ENCODE measurements at places on chromosomes 4 and X.

DNA sequence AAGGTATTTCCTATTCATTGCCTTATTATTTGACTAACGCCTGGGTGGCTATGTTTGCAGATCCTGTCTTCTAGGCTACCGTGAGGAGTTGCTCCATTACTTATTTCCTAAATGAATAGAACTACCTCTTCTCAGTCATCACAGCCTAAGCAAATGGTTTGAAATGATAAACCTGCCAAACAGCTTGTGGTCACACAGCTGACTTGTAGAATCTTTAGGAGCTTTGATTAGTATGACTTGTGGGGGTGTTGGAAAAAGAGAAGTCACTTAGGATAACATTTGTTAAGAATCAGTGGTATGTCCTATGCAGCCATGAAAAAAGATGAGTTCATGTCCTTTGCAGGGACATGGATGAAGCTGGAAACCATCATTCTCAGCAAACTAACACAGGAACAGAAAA, 169.3 kb downstream of the PPARGC1A start:
- DNase-seq, result no peak

DNA sequence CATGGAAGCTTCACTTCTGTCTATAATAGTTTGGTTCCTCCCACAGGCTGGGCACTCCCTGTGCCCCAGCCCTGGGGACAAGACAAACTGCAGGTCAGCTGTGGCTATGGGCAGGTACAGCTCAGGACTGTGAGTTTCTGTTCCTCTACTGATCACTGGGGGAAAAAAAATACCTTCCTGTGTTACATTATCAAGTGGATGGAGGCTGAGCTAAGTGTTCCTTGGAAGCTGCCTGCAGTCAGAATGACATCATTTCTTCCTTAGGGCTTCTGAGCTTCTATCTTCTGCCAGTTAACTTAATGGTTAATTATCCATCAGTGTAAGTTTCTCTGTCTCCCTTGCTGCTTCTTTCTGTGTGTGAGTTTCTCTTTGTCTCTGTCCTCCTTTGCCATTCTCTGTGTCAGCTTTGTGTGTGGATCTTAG, 4.6 kb downstream of the RAB33A start:
- DNase-seq, result no peak

DNA sequence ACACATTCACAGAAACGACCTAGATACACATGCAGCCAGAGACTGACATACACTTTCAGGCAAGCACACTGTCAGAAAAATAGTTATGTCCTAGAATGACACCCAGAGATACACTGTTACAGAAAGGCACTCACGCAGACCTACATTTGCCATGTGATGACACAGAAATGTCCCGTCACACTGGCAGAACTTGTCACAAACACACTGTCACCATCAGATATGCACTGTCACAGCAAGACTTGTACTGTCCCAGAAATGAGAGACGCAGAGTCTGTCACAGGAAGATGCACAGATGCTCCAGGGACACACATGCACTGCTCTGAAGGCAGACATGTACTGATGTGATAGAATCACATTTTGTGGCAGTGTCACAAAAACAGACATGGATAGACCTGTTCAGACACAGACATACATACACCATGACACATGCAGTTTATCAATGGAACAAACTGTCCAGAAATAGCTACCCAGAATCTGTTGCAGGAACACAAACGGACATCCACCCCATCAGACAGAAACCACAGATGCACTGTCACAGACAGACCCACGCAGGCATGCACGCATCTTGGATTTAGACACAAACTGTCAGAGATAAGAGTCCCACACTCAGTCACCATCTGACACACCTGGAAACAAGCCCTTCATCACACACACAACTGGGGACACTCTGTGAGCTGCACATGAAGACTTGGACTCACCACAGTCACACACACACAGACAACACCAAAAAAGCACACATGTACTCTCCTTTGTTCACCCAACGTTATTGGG, 1.3 kb upstream of the PIM2 start:
- no peak for DNase-seq

- no peak for DNase-seq
These were observed 74.6 kb downstream of the WDR44 start for GRCh38 chrX:118420462-118420861.

- no peak for DNase-seq
These were observed 71.0 kb upstream of the MXD4 start for GRCh38 chr4:2332976-2333319.

GRCh38 chr4:161546902-161547301, 616.9 kb downstream of the FSTL5 start:
- no peak for DNase-seq

DNA sequence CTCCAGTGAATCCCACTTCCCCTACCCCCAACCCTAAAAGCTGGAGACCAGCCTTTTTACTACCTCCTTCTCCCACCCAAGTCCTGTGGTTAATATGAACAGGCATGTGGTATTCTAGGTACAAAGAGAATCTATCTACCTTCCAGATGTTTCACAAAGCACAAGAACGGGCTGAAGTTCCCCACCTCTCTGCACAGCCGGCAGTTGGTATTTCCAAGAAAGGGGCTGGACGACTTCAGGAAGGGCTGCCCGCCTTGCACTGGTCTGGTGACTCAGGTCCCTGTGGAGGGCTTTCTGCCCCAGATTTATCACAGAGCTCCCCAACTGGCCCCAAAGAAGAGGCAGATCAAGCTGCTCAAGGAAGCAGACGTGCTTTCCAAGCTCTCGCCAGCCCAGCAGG, 4.5 kb downstream of the FAM47E start:
- DNase-seq, result no peak

- DNase-seq, result no peak
These were observed 182.2 kb downstream of the BMPR1B start for GRCh38 chr4:94939791-94940519.

DNA sequence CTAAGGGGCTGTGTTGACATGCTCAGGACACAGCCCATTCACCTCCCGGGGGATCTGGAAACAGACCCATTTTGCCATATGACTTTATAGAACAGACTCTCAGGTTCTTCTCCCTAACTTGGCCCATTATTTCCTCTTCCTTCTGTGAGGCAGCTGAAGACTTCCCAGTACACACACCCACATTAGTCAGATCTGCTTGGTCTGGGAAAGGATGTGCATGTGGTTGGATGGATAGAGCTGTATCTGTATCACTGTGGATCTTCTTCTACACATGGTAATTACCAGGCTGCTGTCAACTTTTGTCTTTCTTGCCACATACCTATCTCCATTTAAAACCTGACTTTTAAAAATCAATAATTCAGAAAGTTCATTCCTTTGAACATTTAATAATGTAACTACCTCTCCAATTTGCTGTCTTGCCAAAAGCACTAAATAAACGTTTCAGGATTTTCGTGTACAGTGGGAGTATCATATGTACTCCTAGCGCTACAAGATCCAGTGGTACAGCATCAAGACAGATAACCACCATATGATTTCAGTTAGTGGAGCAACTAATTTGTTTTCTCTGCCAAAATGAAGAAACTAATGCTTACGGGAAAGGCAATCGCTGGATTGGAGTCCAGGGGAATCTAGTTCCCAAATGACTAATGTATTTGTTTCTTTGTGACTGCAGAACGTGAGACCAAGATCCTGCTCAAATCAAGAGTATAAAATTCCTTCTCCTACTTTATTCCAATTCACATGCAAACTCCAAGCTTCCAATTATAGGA, 134.1 kb upstream of the MAP3K15 start:
- DNase-seq, result no peak

DNA sequence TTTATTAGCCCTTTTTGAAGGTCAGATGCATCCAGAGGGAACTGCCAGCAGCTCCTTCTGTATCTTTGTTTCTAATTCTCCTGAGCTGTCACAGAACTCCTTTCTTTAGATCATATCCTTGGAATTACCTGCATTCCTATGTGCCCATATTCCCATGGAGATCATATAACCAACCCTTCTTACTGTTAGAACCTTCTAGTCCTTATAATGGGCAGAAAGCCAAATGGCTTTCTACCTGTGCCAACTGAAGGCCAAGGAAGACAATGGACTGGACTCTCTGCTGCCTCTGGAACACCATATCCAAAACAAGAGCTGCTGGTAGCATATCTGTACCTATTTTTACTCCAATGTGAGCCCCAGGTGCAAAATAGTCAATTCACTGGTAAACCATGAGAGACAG, 60.7 kb downstream of the TBC1D9 start:
- DNase-seq, result no peak

- DNase-seq, result no peak
These were observed 154.2 kb downstream of the SNCA start for GRCh38 chr4:89682808-89683207.

GRCh38 chr4:42151568-42152506, 618 bp downstream of the BEND4 start:
- no peak for DNase-seq

GRCh38 chr4:36242629-36243354, 1.5 kb downstream of the ARAP2 start:
- DNase-seq, result no peak

DNA sequence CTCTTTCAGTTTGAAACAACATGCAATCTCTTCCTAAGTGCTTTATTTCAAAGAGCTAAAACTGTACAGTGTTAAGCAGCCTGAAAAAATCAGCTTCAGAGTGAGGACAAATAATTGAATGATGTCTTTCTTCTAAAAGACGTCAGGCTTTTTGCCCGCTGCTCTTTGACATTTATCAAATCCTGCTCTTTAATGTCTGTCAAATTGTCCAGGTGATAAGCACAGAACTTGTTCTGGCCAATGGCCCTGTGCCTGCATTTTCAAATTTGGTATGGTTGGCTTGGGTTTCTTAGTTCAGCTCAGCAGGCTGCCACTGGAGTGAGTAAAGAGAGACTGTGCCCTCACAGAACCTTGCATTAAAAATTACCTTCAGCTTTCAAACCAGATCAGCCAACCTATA, 712.9 kb upstream of the LCORL start:
- DNase-seq, result no peak

GRCh38 chr4:98544141-98544817, 114.1 kb downstream of the TSPAN5 start:
- DNase-seq, result no peak

DNA sequence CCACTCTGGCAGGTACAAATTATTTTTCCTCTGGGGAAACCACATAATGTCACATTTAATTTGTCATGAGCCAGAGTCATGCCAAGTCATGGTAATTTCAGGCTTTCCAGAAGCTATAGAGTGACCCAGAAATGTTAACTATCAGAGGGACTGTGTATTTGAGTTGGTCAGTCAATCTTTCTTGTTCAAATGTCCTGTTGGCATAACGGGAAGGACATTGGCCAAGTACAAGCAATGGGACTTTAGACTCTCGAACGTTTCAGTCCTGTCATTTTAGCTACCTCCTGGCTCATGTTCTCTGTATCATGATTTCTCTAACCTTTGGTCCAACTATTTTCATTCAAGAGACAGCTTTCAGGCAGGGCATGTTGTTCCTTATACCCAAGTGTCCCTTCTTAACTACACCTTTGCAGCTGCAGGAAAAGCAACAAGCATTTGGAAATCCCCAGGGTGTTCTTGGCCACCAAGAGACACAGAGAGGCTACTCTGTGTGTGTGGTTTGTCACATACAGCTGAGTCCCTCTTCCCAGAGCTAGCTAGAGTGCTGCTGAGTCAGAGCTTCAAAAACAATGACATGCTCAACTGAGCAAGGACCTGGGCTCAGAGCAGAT, 142.6 kb downstream of the EGF start:
- DNase-seq, result no peak

- no peak for DNase-seq
These were observed 160.2 kb downstream of the NHS start for GRCh38 chrX:17535229-17535628.

- DNase-seq, result no peak
These were observed 265.8 kb downstream of the PCDH18 start for GRCh38 chr4:137266511-137266910.

GRCh38 chr4:56410247-56411062, 23.2 kb upstream of the AASDH start:
- peak; percentile 95 for DNase-seq

GRCh38 chr4:173834151-173834550, 304.1 kb upstream of the HAND2 start:
- no peak for DNase-seq

GRCh38 chrX:124619710-124620109, 273.3 kb downstream of the SH2D1A start:
- no peak for DNase-seq

DNA sequence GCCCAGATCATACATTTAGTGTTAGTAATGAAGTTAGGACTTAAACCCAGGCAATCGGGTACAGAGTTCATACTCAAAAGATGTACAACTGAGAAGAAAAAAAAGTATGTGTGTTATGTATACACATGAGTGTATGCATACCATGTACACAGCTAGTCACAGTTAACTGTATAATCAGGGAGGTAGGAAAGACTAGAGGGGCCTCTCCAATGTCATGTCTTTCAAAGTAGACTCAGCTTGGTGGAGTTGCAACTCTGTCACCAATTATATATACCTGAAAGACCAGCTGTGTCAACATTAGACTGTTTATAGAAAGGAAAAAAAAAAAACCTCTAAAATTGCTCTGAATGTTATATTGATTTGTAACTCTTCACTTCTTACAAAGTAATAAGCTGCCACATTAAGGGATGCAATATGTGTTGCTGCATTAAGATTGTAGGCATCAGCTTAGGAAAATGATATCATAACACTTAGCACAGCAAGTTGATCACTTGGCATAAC, 167.5 kb downstream of the DCTD start:
- no peak for DNase-seq

- DNase-seq, result peak; percentile 15
These were observed 74.5 kb upstream of the BOD1L1 start for GRCh38 chr4:13701937-13702446.

GRCh38 chr4:189420572-189420971, 520.1 kb upstream of the FRG1 start:
- no peak for DNase-seq

DNA sequence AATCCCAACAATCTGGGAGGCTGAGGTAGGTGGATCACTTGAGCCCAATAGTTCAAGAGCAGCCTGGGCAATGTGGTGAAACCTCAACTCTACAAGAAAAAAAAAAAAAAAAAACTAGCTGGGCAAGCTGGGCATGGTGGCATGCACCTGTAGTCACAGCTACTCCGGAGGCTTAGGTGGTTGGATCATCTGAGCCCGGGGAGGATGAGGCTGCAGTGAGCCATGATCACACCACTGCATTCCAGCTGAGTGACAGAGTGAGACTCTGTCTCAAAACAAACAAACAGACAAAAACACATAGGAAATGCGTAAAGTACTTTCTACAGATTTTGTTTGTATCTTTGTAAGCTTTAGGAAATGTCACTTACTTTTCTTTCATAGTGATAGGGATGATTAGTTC, 307.2 kb upstream of the NR3C2 start:
- no peak for DNase-seq

- DNase-seq, result no peak
These were observed 47.5 kb upstream of the SCRG1 start for GRCh38 chr4:173446416-173446815.

GRCh38 chr4:52037689-52038102, 403 bp downstream of the SGCB start:
- no peak for DNase-seq

GRCh38 chr4:25421816-25422525, 44.9 kb downstream of the ANAPC4 start:
- DNase-seq, result no peak

- DNase-seq, result peak; percentile 57
These were observed 187.9 kb downstream of the EPHA5 start for GRCh38 chr4:65482410-65482809.
